ENCODE measurements at places on chromosomes 5 and 9.

DNA sequence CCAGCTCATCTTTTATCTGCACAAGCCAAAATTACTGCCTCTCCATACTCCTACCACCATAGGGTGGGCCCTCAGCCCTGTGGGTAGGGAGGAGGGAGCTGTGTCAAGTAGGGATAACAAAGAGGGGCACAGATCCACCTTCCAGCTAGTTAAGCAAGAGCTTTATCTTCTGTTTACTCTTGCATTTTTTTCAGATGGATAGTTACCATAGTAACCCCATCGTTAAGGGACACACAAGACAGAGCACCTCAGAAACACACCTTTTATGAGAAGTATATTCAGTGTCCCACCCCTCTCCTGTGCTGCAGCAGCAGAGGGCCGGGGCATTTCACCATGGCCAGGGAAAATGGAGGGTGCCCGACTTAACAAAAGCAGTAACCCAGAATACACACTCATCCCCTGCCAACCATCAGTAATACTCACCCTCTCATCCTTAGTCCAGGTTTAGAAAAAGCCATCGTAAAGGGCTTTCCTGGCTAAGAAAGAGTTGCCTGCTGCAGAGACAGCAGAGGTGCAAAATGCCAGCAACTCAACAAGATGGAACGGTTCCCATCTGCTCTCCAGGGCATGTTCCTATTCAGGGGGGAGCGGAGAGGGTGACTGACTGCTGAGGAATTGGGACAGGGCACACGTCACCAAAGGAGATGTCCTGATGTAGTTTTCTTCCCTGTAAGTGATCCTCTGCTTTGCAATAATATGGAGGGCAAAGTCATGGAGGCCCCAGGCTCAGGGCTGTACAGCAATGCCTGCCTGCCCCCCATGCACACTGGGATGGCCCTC lies 25.1 kb downstream of the MACROH2A1 start:
- DNase-seq = no peak

DNA sequence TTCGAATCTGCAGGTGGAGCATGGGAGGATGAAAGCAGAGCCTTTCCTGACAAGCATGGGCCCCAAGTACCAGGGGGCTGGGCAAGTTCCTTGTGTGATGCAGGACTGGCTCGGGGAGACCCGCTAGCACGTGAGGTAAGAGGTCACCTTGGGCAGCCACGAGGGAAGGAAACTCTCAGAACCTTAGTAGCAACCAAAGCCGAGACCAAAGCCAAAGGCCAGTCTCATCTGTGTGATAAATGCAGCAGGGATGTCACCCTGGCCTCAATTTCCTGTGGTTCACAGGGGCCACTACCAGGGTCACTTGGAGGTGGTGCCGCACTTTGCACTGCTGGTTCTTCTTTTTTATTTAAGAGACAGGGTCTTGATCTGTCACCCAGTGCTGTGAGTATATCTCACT lies 39.5 kb downstream of the PRRT1B start:
- DNase-seq = no peak

GRCh38 chr9:75228893-75229292 lies 140.6 kb downstream of the OSTF1 start:
- DNase-seq = no peak

DNA sequence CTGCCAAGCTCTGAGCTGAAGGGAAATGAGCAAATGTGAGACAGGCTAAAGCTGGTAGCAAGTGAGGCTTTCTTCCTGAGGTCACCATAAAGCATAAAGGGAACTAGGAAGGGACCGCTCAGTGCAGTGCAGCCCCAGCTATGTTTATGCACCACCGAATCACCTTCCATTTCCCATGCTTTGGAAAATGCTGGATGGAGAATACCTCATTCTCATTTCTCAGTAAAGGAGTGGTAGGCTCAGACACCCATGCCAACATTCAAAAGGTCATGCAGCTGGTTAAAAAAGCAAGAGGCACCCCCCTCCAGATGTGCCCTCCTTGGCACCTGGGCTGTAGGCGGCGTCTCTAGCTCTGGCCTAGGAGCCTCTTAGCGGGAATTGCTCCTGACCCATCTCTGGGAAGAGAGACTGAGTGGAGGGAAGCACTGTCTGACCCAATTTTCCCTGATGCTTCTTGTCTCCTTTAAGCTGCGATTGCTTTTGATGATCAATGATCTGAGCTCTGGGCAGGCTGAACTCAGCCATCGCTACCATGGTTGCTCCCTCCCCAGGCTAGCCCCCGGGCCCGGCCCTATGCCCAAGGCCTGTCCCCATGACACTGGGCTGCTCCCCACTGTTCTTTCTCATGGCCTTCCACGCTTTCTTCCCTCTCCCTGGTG lies 58.7 kb downstream of the ZNF354C start:
- DNase-seq = no peak

GRCh38 chr9:36166168-36166927 lies 2.8 kb upstream of the CCIN start:
- peak; percentile 87 for DNase-seq

- DNase-seq = no peak
Measured at GRCh38 chr9:128685636-128686489, 3.2 kb upstream of the SET start.

GRCh38 chr5:123360201-123360571 lies 63.0 kb downstream of the CEP120 start:
- DNase-seq = no peak

DNA sequence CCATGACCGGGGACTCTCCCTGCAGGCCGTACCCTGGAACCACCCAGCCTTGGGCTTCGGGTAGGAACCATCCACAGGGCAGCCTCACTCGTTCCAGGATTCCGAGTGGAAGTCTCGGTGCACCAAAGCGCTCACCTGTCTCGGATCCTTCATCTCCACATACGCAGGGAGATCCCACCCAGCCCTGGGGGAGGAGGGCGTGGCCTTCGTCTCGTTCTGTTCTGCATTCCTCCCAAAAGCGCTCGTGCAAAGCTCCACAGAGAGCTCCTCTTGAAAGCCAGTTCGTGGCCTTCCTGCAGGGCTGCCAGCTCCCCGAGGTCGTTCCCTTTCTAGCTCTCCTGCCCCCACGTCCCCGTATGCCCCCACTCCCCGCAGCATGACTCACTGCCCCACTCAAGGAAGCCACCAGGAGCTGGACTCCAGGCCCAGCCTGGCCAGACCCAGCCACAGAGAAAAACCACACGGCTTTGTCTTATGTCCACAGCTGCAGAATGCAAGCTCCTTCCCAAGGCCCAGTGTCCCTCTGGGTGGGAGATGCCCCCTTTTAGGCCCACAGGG lies 65.0 kb upstream of the SARDH start:
- DNase-seq = no peak

- DNase-seq = no peak
Measured at GRCh38 chr9:37543468-37543867, 32.7 kb downstream of the FBXO10 start.

DNA sequence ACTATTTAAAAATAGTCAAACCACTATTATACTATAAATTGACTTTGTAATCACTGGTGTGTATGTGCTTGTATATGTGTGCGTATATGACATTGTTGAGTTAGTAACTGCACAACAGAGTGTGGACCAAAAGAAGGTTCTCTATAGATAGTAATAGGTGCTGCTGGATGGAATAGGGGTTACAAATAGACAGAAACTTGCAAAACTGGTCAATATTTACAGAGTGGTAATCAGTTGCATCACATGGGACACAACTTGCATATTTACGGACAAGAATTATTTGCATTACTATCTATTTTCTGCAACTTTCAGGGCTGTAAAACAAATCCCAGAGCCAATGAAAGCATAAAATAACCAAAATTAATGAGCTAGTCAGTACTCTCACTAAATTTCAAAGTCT lies 42.4 kb downstream of the TNFSF8 start:
- DNase-seq = no peak

DNA sequence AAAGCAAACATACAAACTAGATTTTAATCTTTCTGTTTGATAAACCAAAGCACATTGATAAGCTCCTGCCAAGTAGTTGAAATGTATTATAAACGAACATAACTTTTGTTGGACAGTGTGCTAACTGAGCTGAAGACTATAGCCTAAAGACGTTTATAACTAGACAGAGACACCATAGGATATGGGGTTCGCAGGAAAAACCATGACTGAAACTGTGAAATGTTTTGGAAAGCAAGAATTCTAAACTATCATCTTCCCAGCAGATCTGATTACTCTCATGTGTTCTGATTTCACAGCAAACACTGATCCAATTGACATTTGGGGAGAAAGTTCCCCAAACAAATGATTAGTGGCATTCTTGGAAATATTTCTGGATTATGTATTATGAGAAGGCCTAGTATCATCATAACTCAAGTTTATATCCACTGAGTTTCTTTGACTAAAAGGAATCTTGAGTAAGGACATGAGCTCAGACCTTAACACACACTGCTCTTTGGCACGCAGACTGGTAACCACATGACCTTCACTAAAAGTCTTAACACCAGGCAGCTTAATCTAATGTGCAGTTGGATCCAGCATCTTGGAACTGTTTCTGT lies 375.2 kb downstream of the ZNF608 start:
- no peak for DNase-seq

- DNase-seq = no peak
Measured at GRCh38 chr9:16090907-16091629, 538.2 kb downstream of the CCDC171 start.

- DNase-seq = peak; percentile 15
Measured at GRCh38 chr5:137751869-137752491, 2.2 kb downstream of the HNRNPA0 start.

DNA sequence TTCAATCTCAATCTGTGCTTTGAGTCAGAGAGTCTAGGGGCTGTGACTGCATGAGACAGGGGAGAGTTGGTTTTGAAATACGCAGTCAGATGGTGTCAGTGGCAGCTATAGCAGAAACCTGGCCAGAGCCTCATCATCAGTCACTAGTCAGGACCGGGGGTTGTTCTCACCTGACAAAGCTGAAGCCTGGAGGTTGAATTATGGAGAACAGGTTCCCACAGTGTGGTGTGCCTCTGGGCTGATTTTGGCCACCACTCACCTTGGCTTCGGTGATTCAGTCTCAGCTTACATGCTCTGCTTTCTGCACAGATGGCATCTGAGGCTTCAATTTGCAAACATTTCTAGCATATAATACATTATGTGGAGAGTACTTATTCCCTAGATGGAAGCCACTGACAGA lies 387.3 kb downstream of the YTHDC2 start:
- no peak for DNase-seq

DNA sequence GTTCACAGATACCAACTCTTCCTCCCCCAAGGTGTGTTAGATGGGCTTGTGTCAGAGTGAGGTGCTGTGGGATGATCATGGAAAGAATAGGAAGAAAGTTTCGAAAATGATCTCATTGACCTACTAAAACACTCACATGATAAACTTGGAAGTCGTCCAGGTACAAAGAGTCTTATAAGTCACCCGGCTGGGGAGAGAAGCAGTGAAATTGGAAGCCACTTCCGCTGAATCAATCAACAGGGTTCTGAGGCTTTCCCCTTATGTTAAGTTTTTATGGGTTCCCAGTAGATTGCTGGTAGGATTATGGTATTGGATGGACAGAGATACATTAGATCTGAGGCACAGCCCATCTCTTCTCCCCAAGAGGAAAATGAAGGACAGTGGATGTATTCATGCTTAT lies 218.8 kb upstream of the MSX2 start:
- DNase-seq = no peak

DNA sequence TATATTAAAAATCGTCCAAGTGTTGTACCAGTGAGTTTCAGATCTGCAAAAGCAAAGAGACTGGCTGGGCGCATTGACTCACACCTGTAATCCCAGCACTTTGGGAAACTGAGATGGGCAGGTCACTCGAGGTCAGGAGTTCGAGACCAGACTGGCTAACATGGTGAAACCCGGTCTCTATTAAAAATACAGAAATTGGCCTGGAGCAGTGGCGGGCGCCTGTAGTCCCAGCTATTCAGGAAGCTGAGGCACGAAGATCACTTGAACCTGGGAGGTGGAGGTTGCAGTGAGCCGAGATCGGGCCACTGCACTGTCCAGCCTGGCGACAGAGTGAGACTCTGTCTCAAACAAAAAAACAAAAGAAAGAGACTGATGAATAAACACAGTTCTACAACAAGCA lies 18.3 kb upstream of the B4GALT1 start:
- DNase-seq = no peak

DNA sequence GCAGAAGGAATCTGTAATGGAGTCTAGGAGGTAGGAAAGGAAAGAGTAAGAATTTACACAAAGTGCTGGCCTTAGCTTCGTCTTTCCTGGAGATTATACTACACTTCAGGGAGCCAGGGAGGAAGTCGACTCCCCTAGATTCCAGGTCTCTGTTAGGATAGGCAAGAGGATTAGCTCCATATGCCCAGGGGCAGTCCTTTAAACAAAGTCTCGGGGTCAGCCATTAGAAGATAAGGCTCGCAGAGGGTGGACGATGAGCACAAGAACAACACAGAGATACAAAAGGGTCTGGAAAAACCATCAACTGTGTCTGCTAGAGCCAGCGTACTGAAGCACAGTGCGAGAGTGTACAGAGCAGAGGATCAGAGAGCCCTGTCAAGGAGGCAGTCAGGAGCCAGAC lies 344.7 kb upstream of the TNC start:
- no peak for DNase-seq

- DNase-seq = peak; percentile 94
Measured at GRCh38 chr5:90558344-90559192, at the start of gene ADGRV1. TSS of gene ADGRV1 (plus strand) at chr5:90558797. CDS start at chr5:90558896, 99 bp downstream.

DNA sequence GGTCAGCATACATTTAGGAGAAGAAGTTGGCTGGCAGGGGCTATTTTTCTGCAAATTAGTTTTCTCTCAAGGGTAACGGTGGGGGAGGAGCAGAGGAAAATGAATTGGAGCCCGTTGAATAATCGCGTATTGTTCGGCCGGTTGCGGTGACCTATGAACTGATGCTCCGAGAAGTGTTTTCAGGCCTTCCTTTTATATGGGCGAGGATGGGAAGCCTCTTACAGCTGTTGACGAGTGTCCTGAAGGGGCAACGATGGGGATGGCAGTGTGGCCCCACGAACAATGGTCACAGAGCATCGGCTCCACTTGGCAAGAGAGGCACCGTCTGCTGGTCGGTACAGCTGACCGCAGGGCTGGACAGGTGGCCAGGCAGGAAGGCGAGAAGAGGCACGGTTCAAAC lies 400.7 kb downstream of the ZSWIM6 start:
- no peak for DNase-seq

DNA sequence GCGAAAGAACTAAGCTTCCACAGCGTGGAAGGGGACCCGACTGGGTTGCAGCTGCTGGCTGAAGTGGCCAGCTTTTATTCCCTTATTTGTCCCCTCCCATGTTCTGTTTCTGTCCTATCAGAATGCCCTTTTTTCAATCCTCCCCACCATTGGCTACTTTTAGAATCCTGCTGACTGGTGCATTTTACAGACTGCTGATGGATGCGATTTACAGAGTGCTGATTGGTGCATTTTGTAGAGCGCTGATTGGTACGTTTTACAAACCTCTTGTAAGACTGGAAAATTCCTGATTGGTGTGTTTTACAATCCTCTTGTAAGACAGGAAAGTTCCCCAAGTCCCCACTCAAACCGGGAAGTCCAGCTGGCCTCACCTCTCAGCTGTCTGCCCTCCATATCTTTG lies 50.7 kb downstream of the KLF9 start:
- no peak for DNase-seq

- no peak for DNase-seq
Measured at GRCh38 chr5:105101577-105101976, 1539.0 kb upstream of the NUDT12 start.

- no peak for DNase-seq
Measured at GRCh38 chr9:76701441-76702039, 62.7 kb upstream of the PCA3 start.

- no peak for DNase-seq
Measured at GRCh38 chr9:98590101-98590500, 118.6 kb downstream of the GABBR2 start.

- DNase-seq = no peak
Measured at GRCh38 chr5:172405226-172406107, 48.9 kb downstream of the SH3PXD2B start.

GRCh38 chr9:126393876-126394275 lies 67.2 kb downstream of the MVB12B start:
- DNase-seq = no peak

GRCh38 chr9:92538541-92538940 lies 2.8 kb upstream of the ECM2 start:
- DNase-seq = no peak
